ENCODE measurements at places on chromosomes 1 and 21. TPM values are rescaled to one million over a fixed set of nuclear protein-coding genes. Genes with fewer than 3 reads are reported as not detected.

DNA sequence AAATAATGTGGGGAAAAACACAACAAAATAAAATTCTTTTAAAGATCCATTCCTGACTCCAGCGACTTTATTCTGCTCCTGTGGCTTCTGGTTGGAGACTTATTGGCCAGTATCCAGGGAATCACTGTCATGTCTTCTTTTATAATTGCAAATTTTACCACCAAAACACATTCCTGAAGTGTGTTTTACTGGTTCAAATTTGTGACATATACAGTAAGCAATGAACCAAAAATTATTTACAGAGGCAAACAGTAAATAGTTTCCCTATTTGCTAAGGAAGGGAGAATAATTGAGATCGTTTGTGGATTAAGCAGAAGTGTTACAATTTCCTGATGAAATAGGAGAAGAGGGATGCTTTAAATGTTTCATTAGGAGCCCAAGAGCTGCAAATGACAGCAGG lies 118.7 kb downstream of the ZNF281 start:
- DNase-seq = no peak

Gene UQCRHL
- total RNA-seq = 1.9 TPM

DNA sequence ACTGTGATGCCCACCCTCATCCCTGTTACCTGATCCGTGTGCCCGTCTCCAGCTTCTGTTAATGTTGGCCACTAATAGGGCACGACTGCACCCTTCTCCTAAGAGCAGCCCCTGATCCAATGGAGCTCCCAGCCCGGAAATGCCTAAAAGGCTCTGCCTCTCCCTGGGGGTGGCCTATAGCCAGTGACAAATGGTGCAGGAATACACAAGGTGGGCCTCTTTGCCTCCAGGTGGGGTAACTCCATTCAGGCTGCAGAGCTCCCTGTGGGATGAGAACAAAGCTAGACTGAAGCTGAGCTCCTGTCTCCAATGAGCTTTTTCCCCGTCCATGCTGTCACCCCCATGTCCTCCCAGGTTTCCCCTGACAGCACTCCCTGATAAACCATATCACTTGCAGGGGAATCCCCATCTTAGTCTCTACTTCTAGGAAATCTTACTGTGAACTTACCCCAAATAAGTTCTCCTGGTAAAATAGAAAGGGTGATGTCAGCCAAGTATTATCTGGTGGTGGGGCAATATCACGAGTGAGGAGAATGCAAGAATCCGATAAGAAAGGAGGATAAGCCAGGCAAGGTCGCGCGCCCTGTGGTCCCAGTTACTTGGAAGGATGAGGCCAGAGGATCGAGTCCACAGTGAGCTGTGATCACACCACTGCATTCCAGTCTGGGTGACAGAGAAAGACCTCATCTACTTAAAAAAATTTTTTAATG lies 18.6 kb downstream of the S100A7A start:
- no peak for DNase-seq

DNA sequence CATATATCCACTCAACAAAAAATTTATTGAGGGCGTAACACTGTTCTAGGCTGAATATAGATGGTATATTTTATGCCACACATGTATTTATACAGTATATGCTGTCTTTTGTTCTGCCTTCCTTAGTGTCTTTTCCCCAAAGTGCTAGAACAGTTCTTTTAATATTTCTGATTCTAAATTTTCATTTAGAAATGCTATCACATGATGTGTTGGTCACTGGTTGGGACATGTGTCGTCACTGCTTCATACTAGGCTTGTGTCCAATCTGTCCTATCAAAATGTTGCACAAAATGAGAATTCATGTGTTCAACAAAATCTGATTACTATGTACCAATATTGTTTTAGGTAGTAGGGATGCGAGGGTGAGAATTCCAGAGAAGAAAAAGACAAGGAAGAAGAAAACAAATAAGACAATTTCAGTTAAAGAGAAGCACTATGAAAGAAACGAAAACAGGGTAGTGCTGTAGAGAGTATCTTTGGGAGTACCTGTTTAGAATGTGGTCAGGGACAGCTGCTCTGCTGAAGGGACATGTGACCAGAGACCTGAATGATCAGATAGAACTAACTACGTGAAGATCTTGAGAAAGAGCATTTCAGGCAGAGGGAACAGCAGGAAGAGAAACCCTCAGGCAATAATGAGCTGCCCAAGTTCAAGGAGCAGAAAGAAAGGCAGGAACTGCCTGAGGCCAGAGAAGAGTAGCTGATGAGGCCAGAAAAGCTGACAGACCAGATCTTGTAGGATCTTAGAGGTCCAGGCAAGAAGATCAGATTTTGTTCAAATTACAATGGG lies 1.3 kb downstream of the KMO start:
- no peak for DNase-seq

- no peak for DNase-seq
Observed at GRCh38 chr1:190226006-190226405, 251.7 kb downstream of the BRINP3 start.

Gene SUSD4
- total RNA-seq = 1.9 TPM

- peak; percentile 49 for DNase-seq
Observed at GRCh38 chr1:66495495-66495894, 38.5 kb upstream of the SGIP1 start.

- DNase-seq = no peak
Observed at GRCh38 chr1:37047542-37047941, 13.2 kb upstream of the GRIK3 start.

All from fibroblast of the aortic adventitia (primary cell).